Activated CD8-positive, alpha-beta T cell treated with anti-CD3 and anti-CD28 coated beads for 36 hours (primary cell): ENCODE measurements at places on chromosomes 1 and 21.

DNA sequence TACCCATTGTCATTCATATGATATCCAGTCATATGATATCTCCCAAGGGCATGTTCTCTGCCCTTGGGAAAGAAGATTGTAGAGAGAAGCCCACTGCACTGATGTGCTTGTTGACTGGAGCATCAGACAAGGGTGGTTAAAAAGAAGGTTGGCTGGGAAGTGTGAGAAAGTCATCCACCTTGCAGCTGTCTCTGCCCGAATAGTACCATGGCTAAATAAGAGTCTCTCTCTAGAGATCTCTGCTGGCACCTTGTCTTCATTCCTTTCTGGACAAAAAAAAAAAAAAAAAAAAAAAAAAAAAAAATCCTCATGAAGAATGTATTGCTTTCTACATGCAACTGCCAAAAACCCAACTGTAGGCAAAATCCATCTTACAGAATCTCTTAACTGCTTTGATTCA, 349.7 kb upstream of the ESRRG start:
- DNase-seq, result no peak

DNA sequence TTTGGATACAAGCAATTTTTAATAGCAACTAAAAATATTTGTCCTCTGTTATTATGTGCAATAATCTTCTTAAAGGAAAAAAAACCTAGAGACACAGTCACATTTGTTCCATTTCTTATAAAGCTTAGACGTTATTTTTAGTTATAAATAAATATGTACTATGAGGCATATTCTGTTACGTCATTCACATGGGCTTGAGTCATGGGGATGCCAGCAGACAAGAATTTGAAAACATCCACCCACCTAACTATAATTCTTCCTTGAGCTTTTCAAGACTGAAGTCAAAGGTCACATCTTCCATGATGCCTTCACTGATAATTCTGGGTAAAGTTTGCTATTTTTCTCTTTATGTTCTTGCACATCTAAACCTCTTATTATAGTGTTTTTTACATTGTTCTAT, 268.8 kb downstream of the KCTD3 start:
- no peak for DNase-seq

DNA sequence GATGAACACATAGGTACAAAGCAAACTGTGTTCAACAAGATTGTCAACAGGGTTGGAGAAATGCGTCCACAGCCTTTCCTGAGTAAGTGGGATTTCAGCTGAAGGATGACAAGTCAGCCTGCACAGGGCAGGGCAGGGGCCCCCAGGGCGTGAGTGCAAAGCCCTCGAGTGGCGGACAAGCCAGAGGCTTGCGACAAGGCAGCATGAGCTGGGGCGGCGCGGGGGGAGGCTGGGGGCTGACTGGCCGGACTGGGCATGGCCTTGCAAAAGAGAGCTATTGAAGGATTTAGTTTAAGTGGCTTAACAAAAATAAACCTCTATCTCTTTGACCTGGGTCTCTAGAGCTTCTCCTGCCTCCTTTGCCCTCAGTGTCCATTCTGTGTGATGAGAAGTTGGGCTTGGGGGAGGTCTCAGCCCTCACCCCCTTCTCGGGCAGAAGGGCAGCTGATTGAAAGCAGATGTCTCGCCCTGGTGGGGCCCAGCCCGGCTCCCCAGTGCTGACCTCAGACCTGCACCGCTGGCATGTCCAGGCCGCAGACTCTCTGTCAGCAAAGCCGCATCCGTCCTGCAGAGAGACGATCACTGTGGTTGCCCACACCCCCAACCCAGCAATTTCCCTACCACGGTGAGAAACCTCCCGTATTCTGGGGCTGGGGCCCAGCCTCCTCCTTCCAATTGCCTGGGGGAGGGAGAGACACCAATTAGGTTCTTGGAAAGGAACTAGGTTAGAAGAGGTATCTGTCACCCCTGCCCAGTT, 24.3 kb upstream of the EPS8L3 start:
- DNase-seq, result peak; percentile 25

DNA sequence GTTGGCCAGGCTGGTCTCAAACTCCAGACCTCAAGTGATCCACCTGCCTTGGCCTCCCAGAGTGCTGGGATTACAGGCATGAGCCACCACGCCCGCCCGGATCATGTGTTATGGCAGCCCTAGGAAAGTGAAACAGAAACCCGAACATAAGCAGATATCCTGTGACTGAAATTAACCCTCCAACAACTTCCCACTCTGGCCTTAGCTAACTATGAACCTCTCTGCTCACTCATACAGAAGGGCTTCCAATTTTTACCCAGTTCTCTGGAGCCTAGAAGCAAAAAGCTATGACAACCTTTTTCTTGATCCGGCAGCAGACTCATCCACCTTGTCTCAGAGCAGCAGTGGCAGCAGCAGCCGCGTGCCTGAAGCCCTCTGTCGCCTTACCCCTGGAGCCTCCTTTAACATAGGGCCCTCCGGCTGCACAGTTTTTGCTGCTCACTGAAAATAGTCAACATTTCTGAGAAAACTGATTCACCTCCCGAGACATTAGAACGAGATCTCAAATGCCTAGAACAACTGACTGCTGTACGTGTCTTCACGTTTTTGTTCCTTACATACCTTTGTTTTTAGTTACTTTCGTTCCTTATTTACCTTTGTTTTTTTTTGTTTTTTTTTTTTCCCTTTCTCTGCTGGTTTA, 9.3 kb downstream of the CBR1 start:
- DNase-seq, result peak; percentile 60

GRCh38 chr1:1275836-1276235, 2.2 kb upstream of the UBE2J2 start:
- DNase-seq, result no peak

- DNase-seq, result no peak
Observed at GRCh38 chr1:155205969-155206593, 1.6 kb downstream of the THBS3 start.

GRCh38 chr1:228869312-228869824, 134.1 kb downstream of the RHOU start:
- no peak for DNase-seq

DNA sequence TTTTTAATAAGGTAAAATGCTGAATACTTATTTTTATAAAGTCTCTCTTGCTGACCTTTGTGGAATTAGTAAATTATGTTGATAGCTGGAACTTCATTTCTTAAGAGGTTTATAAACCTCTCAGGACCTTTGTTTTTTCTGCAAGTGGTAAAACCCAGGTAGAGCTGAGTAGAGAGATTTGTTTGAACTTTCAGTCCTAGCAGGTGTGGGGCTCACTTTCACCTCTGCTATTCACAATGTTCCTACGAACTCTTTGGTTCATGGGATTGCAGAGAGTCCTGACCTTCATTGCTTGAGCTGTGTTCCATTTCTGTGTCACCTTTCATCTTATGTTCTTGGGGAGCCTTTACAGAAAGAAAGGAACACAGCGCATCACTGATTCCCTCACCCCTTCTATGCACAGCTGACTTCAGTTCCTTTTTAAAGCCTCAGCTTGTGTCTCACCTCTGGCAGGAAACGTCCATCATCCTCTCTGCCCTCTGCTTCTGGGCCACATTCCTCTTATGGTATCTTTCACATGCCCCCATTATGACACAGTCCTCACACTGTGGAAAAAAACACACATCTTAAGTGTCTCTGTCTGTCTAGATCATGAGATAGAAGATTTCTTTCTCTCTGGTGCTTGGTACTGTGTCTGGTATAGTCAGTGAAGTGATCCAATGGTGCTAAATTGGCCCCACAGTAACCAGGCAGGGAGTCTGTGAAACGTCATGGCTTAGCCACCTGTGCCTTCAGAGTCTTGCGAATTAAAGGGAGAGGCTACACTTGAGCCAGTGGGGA, 262.5 kb upstream of the B3GALT2 start:
- DNase-seq, result peak; percentile 55

GRCh38 chr1:205444931-205445645, 10.8 kb downstream of the BLACAT1 start:
- DNase-seq, result no peak

DNA sequence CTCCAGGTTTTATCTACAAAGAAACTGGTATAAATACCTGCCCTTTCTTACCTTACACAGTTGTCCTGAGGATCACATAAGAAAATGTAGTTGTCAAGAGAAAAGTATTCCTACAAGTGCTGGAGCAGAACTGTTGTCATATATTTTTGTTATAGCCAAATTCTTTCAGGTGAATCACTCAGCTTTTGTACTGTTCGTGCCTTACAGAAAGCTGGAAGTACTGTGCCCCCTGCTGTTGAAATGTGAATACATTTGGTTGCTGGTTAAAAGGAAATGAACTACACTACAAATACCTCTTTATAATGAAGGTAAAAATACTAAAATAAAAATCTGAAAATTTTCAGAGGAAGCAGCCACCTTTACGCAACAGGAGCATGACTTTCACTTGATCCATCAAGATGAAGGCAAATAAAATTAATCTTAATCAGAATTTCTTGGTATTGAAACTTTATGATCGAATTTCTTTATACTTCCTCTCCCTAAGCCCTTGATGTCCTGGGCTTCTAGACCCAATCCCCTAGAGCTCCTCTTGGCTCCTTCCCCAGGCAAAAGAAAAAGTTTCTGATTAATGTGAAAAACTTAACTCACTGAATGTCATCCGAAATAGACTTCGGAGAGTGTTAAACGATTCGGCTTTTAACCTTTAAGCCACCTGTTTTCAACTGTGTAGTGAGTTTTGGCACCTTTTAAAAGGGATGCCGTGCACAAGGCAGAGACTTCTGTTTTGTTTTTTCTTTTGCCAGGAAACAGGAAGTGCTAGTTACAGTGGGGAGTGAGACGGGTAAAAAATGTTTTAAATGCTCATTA, 12.5 kb downstream of the CHML start:
- DNase-seq, result peak; percentile 59

DNA sequence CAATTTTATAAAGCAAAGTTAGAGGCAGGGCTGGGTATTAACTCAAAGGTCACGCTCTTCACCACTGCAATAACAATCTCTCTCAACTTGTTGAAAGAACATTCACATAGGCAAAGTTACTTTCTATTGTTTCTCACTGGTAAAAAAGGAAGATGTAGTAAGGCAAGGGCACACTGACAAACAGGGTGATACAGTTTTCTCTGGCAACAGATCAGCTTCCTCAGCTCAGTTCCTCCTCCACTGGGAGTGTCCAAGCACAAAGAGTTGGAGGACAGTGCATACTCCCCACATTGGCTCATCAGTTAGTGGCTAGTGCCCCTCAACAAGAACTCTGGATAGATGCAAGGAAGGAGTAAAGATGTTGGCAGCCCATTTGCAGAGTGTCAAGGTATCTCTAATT, 3.7 kb downstream of the PLPPR4 start:
- DNase-seq, result no peak

DNA sequence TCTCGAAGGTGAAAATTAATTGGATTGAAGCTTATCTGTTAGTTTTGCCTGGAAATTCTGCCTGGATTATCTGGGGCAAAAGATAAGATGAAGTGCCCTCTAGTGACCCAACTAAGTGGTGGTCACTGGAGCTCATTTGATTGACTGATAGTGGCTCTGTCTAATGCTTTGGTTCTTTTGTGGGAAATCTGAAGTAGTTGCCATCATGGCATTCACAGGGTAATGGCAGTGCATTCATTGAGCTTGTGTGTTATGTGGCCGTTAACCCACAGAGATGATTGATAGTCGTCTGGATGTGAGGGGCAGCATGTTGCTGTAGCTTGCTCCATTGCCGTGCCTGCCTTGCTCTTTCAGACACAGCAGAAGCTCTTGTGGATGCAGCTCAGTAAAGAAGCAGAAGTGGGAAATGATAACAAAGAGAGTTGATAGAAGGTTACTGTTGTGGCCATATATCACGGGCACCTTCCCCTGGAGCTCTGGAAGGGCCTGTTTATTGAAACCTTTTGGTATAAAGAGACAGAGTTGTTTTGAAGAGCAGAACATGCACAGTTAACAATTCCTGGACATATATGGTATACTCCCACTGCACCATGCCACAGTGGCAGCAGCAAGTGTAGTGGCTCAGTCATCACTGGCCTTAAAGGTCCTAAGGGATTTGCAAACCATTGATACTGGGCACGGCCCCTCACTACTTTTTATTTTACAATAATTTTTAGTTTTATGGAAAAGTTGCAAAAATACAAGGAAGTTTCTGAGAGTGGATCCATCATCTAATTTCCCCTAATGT, 42.0 kb downstream of the CXADR start:
- no peak for DNase-seq

- DNase-seq, result peak; percentile 24
Observed at GRCh38 chr1:41576620-41577019, 92.1 kb upstream of the EDN2 start.
